ENCODE measurements at places on chromosomes 1 and 21. TPM values are rescaled to one million over a fixed set of nuclear protein-coding genes. Genes with fewer than 3 reads are reported as not detected.

DNA sequence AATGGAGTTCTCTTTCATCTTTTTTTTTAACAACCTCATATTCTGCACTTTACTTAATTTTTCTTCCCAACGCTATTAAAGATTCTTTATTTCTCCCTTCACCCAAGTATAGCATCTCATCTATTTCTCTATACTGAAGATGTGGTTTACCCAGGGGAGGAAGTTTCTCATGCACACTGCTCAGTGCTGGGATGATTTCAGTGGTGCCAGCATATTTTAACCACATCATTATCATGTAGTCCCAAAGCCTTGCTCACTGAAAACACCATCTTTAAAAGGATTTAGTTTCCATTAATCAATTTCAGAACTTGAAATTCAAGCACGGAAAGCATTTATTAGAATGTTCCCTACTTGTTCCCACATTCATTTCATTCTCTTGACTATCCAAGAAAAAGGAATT lies 725.7 kb downstream of the USP25 start:
- no peak overlapping the region for H3K4me3 ChIP-seq
- H3K27ac ChIP-seq, result no peak overlapping the region
- no peaks in the 10 kb centered on the region for H3K27me3 ChIP-seq
- H3K4me1 ChIP-seq, result no peaks in the 10 kb centered on the region
- no peak for DNase-seq

DNA sequence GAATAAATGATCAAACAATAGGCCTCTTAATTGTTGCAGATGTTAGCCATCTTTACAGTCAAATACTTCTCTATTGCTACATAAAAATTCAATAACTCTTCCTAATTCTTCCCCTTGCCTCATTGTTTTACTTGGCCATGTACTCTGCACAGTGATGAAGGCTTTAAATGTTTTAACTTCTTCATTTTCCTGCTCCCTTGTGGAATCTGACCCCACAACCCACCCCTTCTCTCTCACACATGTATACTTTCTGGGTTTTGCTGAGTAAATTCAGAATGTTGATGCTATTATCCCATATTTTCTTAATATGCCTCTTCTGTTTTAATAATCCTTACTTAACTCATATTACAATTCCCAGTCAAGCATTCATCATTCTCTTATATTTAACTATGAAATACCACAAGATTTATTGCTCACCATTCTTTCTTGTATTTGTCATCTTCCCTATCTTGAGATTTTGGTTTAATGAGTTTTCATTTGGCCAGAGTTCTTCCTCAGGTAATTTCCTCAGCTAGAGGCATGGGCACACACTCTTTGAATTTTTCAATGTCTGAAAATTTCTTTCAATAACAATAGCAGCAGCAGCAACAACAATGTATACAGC lies 327.8 kb upstream of the USP24 start:
- no peak overlapping the region for H3K27ac ChIP-seq
- H3K36me3 ChIP-seq, result no peaks in the 10 kb centered on the region
- no peaks in the 10 kb centered on the region for H3K27me3 ChIP-seq
- no peak overlapping the region for H3K4me3 ChIP-seq
- DNase-seq, result no peak
- no peaks in the 10 kb centered on the region for H3K4me1 ChIP-seq

- H3K27ac ChIP-seq, result no peak overlapping the region
- H3K36me3 ChIP-seq, result no peaks in the 10 kb centered on the region
- no peaks in the 10 kb centered on the region for H3K27me3 ChIP-seq
- peaks cover 2% of the 10 kb centered on the region for H3K4me1 ChIP-seq
- DNase-seq, result no peak
- H3K4me3 ChIP-seq, result no peak overlapping the region
Measured at GRCh38 chr1:44425341-44426082, 20.5 kb downstream of the RNF220 start.

DNA sequence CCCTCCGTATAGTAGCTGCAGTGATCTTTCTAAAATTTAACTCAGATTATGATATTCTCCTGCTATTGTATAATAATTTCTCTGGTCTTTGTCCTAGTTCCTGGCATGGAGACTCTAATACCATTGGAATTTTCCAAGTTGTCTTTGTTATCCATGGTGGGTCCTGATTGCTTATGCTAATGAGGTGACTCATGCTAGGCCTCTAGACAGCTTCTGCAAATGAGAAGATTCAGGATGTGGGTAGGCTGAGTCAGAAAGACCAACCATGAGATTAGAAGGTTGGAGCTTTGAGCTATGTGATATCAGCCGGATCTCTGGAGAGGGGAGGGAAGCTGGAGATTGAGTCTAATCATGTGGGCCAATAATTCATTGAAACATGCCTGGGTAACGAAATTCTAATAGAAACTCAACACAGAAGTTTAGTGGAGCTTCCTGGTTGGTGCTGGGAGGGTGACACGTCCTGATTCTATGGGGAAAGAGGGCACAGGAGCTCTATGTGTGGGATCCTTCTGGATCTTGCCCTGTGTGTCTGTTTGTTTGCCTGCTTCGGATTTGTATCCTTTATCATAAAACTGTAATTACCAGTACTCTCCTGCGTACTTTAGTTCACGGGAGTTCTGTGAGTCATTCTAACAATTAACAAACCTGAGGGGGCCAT lies 73.2 kb upstream of the CNIH3 start:
- no peak overlapping the region for H3K4me3 ChIP-seq
- DNase-seq, result no peak
- H3K27me3 ChIP-seq, result no peaks in the 10 kb centered on the region
- no peaks in the 10 kb centered on the region for H3K36me3 ChIP-seq
- H3K4me1 ChIP-seq, result no peaks in the 10 kb centered on the region

- H3K27ac ChIP-seq, result no peak overlapping the region
- H3K4me3 ChIP-seq, result no peak overlapping the region
- no peaks in the 10 kb centered on the region for H3K36me3 ChIP-seq
- no peaks in the 10 kb centered on the region for H3K27me3 ChIP-seq
Measured at GRCh38 chr1:193438312-193438711, 251.9 kb upstream of the B3GALT2 start.

DNA sequence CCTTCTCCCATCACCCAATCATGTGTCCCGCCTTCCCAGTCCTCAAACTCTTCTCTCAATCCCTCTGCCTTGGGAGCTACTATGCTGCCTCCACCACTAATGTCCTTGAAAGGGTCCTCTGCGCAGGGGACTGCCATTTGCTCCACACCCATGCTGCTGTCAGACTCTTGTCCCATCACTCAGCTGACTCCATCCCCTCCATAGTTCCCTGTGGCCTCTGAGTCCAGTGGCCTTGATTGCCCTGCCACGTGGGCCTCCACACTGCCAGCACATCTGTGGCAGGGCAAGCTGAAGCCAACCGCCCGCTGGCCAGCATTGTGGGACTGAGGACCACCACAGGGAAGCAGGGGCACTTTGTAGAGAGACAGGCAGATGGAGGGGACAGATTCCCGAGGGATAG lies 1.3 kb upstream of the TNNT2 start:
- H3K4me1 ChIP-seq, result no peaks in the 10 kb centered on the region
- no peaks in the 10 kb centered on the region for H3K27me3 ChIP-seq
- H3K4me3 ChIP-seq, result no peak overlapping the region
- no peak for DNase-seq
- H3K36me3 ChIP-seq, result no peaks in the 10 kb centered on the region
- no peak overlapping the region for H3K27ac ChIP-seq

DNA sequence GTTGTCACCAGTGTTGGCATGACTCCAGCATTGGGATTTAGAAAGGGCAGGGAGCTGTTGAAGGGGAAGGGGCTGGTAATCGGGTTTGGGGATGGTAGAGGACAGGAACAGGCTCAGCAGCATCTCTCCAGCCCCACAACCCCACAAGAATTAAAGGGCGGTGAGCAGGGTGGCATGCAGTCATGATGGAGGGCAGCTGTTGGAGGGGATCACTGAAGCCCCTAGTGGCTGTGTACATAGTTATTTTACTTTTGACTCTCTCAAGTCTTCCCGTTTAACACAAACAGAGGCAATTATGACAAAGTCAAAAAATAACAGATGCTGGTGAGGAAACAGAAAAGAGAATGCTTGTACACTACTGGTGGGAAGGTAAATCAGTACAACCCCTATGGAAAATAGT lies 213.8 kb downstream of the URB2 start:
- H3K36me3 ChIP-seq, result no peaks in the 10 kb centered on the region
- H3K27ac ChIP-seq, result no peak overlapping the region
- H3K27me3 ChIP-seq, result no peaks in the 10 kb centered on the region
- no peak overlapping the region for H3K4me3 ChIP-seq

DNA sequence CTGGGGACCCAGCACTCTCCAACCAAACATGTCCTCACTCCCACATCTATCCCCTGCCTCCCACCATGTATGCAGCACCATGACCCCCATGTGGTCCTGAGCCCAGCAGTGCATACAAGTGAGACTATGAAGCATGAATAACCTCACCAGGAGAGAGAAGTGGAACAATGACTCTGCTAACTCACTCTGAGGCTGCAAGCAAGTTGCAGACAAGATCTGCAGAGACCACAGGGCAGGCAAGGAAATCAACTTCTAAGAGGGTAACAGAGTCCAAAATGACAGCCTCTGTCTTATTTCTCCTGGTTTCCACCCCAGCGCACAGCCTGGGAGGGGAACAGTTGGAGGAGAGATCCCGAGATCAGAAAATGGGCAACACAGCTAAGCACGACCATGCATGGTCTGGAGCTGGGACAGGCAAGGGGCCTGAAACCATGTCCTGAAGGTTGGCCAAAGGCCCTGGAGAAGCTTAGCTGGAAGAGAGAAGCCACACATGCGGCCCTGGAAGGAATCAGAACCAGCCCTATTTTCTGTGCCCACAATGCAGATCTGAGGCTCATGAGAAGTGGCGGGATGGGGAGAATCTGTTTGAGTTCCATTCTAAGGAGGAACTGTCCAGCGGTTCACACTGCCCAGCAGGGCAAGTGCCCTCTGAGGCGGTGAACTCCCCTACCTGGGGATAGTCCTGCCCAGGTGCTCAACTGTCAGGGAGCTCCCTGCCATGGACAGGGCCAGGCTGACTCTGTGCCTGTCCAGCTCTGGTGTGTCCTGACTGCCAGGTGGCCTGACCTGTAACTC lies 12.5 kb upstream of the REN start:
- H3K36me3 ChIP-seq, result no peaks in the 10 kb centered on the region
- no peaks in the 10 kb centered on the region for H3K27me3 ChIP-seq
- no peak for DNase-seq

DNA sequence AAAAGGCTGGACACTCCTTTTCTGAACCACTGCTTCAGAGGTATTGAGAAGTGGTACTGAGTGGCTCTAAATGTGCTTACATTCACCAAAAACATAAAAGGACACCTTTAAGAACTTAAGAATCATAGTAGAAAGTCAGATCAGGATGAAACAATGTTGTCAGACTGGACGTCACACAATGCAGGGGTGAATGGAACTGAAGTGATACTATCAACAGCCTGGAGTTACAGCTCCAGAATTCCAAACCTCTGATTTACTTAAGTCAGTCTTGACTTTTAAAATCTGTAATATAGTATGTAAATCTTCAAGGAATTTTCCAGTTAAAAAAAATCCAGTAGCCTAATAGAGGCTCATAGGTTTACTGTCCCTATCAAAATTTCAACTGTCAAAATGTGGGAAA lies 19.3 kb downstream of the ELK4 start:
- H3K4me1 ChIP-seq, result no peaks in the 10 kb centered on the region
- DNase-seq, result no peak
- no peak overlapping the region for H3K27ac ChIP-seq
- peaks cover 7% of the 10 kb centered on the region for H3K36me3 ChIP-seq

DNA sequence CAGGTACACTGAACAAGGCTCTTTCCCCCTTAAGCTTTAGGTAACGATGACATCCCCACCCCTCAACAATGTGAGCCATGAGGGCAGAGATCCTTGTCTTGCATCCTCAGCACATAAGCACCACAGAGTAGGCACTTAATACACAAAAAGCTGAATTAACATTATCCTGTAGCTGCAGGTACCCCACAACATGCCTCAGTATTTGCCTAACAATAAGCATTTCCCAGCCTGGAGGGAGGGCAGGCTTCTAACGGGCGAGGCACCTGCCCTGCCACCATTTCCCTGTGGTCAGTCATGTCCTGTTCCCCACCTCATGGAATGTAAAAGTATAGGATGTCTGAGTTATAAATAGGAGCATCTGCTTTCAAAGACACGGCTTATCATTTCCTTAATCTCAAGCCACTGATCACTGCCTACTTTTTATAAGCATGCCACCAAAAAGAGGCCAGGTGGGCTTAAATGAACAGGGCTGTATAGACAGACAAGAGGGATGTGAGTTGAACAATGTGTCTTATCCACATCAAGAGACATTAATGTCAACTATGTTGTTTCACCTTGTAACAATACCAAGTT lies 3.4 kb downstream of the CAPZB start:
- H3K4me3 ChIP-seq, result no peak overlapping the region
- no peak for DNase-seq
- no peaks in the 10 kb centered on the region for H3K27me3 ChIP-seq
- no peaks in the 10 kb centered on the region for H3K36me3 ChIP-seq

DNA sequence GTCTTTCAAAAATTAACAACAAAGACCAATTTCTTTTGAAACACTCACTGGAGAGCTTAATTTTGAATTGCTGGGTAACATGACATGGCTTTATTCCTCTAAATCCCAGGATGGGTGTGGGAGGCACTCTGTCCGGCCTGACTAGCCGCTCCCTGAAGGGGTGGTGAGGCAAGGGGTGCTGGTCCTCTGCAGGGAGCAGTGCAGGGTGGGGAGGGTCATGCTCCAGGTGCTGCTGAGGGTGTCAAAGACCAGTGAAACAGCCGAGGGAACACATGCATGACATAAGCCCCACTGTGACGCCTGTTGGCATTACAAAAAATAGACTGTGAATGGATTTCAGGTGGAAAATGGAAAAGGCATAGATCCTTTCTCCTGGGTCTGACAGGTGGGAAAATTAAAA lies 223.7 kb downstream of the VAV3 start:
- no peaks in the 10 kb centered on the region for H3K36me3 ChIP-seq
- DNase-seq, result no peak
- H3K4me1 ChIP-seq, result no peaks in the 10 kb centered on the region
- H3K27me3 ChIP-seq, result no peaks in the 10 kb centered on the region
- H3K27ac ChIP-seq, result no peak overlapping the region

- H3K27me3 ChIP-seq, result no peaks in the 10 kb centered on the region
- H3K27ac ChIP-seq, result no peak overlapping the region
- peaks cover 4% of the 10 kb centered on the region for H3K4me1 ChIP-seq
- no peak overlapping the region for H3K4me3 ChIP-seq
Measured at GRCh38 chr1:220487297-220487820, 40.6 kb upstream of the MARK1 start.

GRCh38 chr1:81340239-81340638 lies 460.5 kb upstream of the ADGRL2 start:
- no peak overlapping the region for H3K27ac ChIP-seq
- H3K4me1 ChIP-seq, result no peaks in the 10 kb centered on the region
- no peak overlapping the region for H3K4me3 ChIP-seq

Gene NUP133
- total RNA-seq, result 37.3 TPM

Gene RNF223
- not detected for total RNA-seq

Gene EDN2
- 0.36 TPM for total RNA-seq

Gene HLCS
- total RNA-seq, result 17.3 TPM
